Kidney epithelial cell (primary cell): ENCODE measurements at places on chromosomes 6 and 20.

GRCh38 chr20:23366384-23366783 lies 4.4 kb downstream of the GZF1 start:
- no peak for DNase-seq

GRCh38 chr20:63469019-63469712 lies 3.3 kb downstream of the KCNQ2 start:
- DNase-seq, result no peak

- no peak for DNase-seq
Measured at GRCh38 chr6:166055801-166056200, 111.8 kb downstream of the TBXT start.

DNA sequence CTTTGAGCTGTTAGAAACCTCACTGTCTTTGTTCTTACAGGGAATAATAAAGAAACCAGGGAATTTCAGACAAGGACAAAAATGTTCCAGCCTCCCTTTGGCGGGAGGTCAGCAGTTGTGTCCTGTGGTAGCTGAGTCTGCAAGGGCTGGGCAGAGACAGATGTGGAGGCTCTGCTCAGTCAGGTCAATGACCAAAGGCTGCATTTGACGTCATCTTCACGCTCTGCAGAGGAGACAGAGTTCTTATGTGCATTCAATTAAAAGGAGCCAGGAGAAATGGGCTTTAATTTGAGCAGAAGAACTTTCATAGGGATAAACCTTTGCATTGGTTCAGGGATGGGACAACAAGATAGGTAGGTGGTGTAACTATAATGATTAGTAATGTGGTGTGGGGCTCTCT lies 45.1 kb upstream of the FOXA2 start:
- no peak for DNase-seq

- DNase-seq, result no peak
Measured at GRCh38 chr6:124684621-124685020, 277.6 kb upstream of the RNF217 start.

GRCh38 chr6:75085931-75086635 lies 119.8 kb downstream of the COL12A1 start:
- DNase-seq, result no peak

GRCh38 chr6:90484903-90485302 lies 102.0 kb downstream of the MAP3K7 start:
- no peak for DNase-seq

DNA sequence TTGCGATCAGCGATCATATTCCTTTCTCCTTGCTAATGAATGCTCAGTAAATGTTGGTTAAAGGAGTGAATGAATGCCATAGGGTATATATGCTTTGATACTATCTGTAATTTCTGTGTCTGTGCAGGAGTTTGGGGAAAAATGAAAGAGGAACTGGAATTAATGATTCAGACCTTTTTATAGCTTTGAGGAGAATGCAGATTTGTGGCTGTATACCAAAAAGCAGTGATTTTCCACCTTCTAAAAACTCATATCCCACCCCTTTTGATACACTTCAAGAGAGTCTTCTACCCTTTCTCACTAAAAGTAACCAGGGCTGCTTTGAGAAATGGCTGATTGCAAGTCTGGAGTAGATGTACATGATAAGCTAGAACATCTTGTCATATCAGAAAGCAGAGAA lies 26.6 kb upstream of the SUMO4 start:
- DNase-seq, result no peak

- DNase-seq, result no peak
Measured at GRCh38 chr20:45943613-45944012, 9.1 kb downstream of the PCIF1 start.

DNA sequence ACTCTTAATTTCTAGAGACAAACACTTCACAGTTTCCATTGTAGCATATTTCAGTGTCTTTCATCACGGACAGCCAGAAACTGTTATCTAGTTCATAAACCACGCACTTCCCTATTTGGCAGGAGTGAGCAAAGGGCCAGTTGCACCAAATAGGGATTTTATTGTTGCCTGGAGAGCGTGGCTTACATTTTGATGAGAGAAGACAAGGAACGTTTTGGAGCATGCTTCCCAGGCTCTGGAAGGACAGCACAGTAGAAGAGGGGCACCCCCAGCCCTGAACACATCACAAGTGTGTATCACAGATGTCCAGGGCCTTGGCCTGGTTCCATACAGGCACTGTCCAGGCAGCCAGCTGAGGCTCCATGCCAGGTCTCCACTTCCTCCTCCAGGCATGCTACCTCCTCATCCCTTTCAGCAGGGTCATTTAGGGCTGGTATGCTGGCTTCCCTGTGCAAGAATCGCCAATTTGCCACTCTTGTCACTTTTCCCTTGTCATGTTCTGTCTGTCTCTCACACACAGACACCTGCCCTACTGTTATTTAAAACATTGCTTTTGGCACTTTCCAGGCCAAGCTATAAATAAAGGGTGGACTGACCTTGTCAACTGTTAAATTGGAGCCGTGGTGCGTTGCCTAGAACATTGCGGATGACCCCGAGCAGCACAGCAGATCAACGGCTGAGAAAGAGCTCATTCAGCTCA lies 235.0 kb upstream of the GMDS start:
- no peak for DNase-seq
